BE2C (cell line): ENCODE measurements at places on chromosomes 13 and 19.

DNA sequence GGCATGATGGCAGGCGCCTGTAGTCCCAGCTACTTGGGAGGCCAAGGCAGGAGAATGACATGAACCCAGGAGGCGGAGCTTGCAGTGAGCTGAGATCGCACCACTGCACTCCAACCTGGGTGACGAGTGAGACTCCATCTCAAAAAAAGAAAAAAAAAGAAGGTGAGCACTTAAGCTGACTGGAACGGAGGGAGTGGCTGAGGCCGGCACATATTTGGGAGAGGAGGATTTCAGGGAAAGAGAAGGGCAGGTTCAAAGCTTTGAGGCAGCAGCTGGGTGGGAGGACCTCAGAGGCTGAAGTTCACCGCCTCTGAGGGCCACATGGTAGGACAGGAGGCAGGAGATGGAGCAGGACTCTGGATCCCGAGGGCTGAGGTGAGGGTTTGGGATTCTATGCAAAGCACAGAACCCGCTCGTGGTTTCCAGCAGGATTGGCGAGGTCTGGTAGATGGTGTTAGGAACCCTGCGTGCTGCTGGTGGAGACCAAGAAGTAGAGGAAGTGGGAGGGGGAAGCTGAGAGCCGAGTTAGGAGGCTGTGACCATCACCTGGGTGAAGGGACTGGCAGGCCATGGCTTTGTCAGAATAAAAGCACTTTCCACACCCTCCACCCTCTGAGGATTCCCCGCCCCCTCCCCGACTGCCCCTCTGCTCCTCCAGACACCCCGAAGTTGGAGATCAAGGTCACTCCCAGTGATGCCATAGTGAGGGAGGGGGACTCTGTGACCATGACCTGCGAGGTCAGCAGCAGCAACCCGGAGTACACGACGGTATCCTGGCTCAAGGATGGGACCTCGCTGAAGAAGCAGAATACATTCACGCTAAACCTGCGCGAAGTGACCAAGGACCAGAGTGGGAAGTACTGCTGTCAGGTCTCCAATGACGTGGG, 8.4 kb downstream of the CD22 start:
- DNase-seq = no peak

DNA sequence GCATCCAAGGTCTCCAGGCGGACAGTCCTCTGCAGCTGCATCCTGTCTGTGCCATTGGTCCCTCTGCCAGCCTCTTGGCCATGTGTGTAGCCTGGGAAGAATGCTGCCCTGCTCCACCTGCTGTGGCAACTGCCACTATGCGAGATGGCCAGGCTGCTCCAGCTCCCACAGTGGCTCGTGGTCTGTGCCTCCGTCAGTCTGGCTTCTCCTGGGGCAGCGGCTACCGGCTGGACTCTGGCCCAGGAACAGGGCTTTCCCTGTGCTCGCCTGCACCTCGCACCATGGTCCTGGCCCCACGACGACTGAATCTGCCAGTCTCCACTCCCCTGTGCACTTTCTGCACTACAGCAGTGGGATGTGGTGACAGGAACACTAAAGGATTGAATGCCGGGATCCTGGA, 26.7 kb upstream of the FFAR2 start:
- peak; percentile 43 for DNase-seq

- DNase-seq = no peak
Measured at GRCh38 chr13:113914333-113915011, 50.6 kb upstream of the GAS6 start.

GRCh38 chr19:4181053-4181508, 1.3 kb downstream of the SIRT6 start:
- no peak for DNase-seq

DNA sequence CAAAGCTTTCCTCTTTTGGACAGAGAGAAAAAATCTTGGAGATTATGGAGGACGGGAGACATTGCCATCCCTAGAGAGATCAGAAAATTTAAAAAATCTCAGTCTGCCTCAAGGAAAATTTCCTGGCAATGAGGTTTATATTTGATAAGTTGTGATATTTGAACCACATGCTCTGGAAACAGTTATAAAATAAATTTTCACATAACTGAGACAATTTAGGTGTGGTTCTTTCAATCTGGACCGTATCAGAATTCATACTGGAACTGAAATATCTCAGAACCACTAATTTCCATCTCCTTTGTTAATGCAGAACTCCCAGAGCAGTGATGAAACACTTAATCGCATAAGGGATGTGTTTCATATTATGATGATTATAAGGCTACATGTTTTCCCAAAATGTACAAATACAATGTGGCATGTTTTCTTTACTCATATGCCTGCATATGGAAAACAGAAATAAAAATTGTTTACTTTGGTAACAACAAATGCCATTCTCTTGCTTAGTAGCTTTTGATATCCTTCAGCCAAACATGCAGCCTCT, 13.7 kb downstream of the UBE2L5 start:
- no peak for DNase-seq

GRCh38 chr19:1000095-1000494, at the start of gene GRIN3B:
Gene GRIN3B, plus strand, starts transcription at chr19:1000419. Its CDS starts 19 bp downstream, at chr19:1000438.
- DNase-seq = peak; percentile 75

DNA sequence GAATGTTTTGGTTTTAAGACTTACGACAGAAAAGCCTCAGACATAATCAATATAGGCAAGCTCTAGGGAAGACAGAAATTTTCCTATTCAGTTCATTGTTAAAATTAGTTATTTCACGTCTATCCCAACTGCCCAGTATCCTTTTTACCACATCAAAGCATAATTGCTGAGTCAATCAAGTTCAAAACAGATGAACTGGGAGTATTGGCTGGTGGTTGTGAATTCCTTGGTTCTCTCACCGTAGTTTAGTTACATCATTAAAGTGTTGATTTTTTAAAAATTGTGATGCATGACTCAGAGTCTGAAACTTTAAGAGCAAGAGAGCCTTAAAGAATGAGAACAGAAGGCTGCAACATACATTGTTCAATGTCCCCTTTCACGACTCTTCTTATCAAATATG, 143.3 kb upstream of the FREM2 start:
- DNase-seq = no peak

DNA sequence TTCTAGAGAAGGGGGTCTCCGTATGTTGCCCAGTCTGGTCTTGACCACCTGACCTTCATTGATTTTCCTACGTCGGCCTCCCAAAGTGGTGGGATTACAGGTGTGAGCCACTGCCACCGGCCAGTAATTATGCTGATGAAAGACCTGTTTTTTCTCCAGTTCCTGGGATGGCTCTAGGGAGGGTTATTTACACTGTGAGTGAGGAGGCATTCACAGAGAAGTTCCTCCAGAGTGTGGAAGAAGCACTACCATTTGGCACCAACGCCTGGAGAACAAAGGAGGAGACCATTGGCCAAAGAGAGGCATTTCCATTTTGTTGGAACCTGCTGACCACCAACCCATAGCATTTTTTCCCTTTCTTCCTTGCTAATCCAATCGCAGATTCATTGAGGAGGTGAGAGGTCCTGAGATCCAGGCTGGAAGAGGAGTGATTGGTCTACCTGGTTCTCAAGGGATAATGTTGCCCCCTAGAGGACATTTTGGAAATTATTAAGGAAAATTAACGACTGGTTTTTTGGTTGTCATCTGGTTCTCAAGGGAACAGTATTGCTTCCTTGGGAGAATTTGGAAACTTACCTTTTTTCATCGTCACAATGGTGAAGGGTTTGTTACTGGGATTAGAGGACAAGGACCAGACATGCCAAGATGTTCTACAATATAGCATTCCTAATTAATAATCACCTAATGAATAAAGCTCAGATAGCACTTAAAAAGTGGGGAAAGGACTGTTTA, 5.5 kb upstream of the SAE1 start:
- DNase-seq = peak; percentile 34

GRCh38 chr19:52689843-52690368, 44.9 kb downstream of the ZNF611 start:
- peak; percentile 29 for DNase-seq

DNA sequence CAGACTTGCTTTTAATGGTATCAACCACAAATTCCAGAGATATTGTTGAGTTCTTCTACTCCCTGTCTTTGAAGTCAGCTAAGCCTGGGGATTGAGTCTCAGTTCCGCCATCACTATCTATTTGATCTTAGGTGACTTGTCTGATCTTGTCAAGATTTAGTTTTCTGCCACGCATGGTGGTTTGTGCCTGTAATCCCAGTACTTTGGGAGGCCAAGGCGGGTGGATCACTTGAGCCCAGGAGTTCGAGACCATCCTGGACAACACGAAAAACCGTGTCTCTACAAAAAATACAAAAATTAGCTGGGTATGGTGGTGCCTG, 376.9 kb downstream of the FGF9 start:
- no peak for DNase-seq

GRCh38 chr19:35135389-35135909, 590 bp upstream of the LGI4 start:
- peak; percentile 81 for DNase-seq
